EL (cell line): ENCODE measurements at places on chromosomes 1 and 21.

GRCh38 chr1:2532485-2533160, 2.6 kb upstream of the HES5 start:
- no peak for DNase-seq

GRCh38 chr21:35070436-35070835, 21.3 kb upstream of the RUNX1 start:
- DNase-seq, result no peak

DNA sequence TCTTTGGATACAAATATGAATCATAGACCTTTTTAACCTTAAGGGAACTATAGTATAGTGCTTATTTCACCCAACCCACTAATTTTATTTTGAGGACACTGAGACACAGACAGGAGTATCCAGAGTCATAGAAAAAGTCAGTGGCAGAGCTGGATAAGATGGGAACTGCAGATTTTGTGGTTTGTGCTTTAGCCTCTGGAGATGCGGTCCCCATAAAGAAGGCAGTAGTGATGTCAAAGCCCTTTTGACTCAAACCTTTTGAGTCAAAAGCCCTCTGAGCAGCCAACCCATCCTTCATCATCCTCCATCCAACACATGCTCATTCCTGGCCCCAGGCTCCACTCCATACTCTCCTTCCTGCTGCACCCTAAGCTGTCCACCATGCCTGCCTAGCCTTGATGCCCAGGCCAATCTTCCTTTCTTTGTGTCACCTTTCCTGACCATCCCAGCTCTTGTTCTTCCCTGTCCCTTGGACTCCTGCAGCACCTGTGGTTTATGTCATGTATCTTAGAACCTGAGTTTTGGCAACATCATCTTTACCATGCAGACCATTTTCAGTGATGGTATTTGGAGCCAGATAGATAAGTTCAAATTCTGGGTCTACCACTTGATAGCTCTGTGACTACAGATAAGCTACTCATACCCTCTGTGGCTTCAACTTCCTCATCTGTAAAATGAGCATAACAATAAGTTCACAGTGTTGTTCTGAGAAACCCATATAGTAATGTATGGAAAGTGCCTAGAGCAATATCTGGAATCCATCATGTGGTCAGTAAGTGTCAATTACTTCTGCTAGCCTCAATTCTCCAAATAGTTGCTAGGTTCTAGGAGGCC, 20.1 kb downstream of the SLAMF1 start:
- no peak for DNase-seq

GRCh38 chr21:42051788-42052187, 19.3 kb upstream of the UMODL1 start:
- DNase-seq, result no peak

DNA sequence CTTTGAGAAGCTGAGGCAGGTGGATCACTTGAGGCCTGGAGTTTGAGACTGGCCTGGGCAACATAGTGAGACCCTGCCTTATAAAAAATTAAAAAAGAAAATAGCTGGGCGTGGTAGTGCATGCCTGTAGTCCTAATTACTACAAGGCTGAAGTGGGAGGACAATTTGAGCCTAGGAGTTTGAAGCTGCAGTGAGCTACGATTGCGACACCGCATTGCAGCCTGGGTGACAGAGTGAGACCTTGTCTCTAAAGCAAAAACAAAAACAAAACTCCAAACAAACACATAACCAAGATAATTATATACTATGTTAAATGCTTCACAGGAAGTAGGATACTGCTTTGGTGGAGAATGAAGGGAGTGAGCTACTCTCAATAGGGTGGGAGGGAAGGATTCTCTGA, 5.4 kb upstream of the PAFAH2 start:
- no peak for DNase-seq

DNA sequence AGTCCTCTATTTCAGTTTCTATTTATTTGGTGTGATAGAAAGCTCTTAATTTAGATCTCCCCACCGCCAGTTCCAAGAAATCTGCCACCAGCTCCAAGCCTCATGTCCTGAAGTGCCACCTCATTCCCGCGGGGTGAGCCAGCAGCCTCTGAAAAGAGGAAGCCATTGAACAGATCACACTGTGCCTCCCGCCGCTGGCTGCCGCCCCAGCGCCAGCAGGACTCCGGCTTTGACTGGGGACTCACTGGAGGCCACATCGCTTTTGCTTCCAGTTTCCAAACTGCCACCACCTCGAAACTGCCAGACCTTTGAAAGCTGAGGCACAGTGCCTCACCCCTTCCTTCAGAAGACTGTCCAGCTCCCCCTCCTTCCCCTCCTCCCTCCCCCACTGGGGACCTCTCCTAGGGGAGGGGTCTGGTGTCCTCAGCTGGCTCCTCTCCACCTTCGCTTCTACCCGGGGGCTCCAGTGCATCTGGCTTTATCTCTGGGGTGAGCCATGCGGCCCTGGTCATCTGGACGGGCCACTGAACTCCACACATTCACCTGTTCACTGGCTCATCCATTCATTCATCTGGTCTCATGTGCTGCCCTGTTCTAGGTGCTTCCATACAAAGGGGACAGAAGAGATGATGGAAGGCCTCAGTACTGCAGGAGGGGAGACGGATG, 58.9 kb downstream of the VPS26C start:
- DNase-seq, result no peak

DNA sequence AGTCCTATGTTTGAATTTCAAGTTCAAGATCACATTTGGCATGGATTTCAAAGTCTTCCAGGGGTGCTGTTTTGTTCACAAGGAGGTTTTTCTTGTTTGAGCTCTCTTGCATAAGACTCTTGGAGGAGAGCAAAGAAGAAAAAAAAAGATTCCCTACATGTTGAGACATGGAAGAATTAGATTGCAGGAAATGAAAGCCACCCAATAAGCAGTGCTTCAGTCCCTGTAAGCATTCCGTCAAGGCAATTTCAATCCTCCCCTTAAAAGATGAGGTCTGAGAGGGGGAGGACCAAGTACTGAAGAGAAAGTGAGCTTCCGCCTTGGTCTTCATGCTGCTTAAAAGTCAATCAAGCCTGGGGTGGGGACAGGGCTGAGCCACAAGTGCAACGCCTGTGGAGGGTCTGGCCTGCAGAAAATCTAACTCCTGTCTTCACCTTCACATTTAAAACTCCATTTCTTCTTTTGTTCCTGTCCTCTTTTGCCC, 50.2 kb downstream of the LPAR3 start:
- DNase-seq, result no peak

DNA sequence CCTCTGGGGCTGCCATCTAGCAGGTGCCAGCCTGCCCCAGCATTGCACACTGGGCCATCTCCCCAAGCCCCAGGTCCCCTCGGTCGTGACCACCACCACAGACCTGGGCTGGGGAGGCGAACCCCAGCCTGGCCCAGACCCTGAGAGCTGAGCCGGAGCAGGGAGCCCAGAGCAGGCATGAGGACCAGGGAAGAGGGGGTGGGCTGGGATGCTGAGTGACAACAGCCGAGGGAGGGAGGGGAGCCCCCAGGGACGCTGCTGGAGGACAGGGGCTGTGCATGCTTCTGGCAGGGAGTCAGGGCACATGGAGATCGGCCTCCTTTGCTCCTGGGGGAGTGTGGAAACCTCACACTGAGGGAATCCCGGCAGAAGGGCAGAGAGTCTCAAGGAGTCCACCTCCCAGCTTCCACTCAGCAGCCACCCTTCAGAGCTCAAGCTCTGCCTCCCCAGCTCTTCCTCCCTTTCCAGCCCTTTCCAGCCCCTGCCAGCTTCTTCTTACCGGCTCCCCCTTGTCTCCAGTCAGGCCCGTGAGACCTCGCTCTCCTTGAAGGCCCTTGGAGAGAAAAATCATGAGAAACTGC, 23.7 kb upstream of the PEF1 start:
- no peak for DNase-seq

DNA sequence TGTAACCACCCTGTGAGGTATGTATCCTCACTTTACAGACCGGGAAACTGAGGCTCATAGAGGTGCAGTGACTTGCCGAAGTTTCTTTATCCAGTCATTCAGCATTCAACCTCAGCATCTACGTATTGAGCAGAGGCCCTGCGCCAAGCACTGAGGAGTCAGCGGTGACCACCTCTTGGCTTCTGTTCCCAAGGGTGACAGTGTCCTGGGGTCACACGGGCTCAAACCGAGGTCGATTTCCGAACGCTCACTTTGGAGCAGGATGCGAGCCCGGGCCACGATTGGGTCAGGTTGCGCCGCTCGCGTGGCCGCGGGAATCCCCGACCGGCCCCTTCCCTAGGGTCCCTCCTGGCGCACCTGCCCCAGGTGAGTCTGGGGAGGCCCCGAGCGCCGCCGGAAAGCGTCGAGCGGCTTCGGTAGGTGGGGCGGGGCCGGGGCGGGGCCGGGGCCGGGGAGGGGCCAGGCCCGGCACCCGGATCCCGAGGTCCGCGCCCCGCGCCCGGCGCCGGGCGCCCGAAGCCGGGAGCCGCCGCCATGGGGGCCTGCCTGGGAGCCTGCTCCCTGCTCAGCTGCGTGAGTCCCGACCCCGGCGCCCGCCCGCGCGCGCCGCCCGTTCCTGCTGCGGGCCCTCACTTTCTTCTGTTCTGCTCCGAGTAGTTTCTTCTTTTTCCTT, at the start of gene SERINC2:
TSS of gene SERINC2 (plus strand) at position 482 of the 673 bp plus-strand sequence. CDS start at position 535, 53 bp downstream.
- DNase-seq, result peak; percentile 33

DNA sequence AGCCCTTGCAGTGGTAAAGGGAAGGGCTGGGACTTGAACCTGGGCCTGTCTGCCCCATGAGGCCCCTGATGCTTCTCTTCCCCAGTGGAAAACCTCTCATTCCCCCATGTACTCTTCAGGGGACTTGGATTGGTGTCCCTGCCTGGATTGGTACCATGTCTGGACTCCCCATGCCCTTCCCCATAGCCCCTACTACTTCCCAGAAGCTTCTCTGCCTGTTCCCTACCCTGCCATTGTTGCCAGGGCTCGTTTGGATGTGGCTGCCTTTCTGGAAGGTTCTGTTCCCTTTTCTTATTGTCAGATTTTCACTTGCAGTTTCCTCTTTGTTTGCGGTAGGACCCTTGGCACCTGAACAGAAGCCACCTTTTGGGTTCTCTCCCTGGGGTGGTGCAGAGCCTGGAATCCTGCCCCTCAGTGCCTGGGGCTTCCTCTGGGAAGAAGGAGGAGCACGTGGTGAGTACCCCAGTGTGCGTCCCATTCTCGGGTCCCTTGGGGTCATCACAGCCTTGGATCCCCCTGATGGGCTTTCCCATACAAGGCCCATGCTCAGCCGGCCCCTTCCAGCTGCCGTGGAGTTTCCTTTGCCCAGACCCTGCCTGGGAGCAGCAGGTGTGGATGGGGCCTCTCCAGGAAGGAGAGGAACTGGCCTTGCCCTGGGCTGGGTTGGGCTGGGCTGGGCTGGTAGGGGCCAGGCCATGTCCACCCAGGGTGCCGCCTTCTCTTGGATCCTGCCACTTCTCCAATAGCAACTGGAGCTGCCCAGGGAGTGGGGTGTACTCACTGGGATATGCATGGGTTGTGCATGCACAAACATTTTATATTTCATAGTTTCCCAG, 281.1 kb downstream of the PTPRU start:
- no peak for DNase-seq

GRCh38 chr1:216739793-216740192, 16.6 kb upstream of the ESRRG start:
- DNase-seq, result no peak

- DNase-seq, result peak; percentile 36
These were observed 717 bp downstream of the CRYZL1 start for GRCh38 chr21:33640697-33641351.

DNA sequence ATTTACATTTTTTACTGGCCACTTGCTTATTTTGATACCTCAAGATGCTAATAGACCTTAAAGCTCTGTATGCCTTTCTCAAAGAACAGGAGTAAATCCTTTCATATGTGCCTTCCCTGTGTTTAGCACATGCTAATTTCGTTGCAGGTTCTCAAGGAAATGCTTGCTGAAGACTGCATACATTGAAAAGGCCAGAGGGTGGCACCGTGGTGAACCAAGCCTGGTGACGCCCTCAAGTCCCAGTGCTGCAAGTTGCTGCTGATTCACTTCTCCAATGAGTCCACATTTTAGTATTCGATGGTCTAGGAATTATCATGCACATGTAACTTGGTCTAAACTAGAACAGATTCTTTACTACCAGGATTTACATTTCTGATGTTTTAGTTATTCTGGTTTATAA, 94.1 kb downstream of the CLDN17 start:
- no peak for DNase-seq

GRCh38 chr21:45090966-45091365, 16.6 kb downstream of the ADARB1 start:
- no peak for DNase-seq

DNA sequence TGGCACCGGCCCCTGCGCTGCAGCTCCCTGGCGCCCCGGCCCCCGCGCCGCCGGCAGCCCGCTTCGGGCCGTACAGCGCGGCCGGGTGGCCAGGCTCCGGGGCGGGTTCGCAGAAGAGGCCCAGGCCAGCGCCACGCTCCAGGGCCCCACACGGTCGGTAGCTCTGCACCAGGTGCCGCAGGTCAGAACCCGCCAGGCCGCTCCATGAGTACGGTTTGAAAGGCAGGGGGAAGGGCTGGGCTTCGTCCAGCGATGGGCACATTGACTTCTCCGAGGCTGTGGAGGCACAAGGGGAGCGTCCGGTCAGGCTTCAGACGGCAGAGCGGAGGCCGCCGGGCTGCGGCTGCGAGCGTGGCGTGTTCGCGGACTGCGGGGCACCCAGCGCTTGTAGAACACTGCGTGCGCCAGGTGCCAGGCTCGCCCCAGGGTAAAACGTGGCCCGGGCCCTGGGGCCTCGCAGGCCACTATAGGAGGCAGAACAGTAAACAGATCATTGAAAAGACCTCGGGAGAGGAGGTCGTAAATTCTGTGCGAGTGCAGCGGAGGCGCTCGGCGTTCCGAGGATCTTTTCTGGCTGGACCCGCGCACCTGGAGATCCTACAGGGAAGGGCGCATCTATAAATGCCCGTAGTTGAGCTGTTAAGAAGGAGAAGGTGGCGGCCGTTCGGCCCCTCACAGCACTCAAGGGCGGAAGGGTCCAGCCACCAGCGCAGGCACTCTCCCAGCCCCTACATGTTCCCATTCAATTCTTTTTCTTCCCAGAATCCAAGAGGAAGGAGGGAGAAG, 5.7 kb downstream of the GFI1 start:
- DNase-seq, result peak; percentile 11

DNA sequence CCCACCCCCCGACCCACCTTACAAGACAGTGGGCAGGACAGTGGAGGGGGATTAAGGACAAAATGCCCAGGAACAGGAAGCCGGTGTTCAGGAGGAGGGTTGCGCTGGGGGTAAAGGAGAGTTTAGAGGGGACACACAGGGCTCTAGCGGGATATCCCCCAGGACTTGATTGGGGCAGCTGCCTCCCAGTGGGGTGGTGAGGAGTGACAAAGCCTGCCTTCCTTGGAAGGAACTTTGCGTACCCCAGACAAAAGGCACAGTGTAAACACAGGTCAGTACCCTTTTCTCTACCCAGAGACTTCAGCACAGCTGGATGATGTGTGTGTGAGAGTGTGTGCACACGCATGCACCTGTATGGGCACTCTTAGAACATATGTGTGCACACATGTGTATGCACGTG, 51.7 kb upstream of the BCAR3 start:
- no peak for DNase-seq

GRCh38 chr1:8659593-8659992, 157.8 kb downstream of the RERE start:
- DNase-seq, result no peak

GRCh38 chr1:171817511-171818265, 23.6 kb upstream of the DNM3 start:
- DNase-seq, result peak; percentile 82

GRCh38 chr1:55007625-55008024, 8.9 kb downstream of the BSND start:
- DNase-seq, result peak; percentile 88

GRCh38 chr1:56576880-56577405, 2.4 kb downstream of the PLPP3 start:
- DNase-seq, result peak; percentile 51

- no peak for DNase-seq
These were observed 34.1 kb downstream of the CFAP74 start for GRCh38 chr1:1969505-1969900.
